Fibroblast of the aortic adventitia (primary cell): ENCODE measurements at places on chromosomes 16 and 17.

- DNase-seq: no peak
Observed at GRCh38 chr16:58510097-58510775, 5.1 kb upstream of the SETD6 start.

DNA sequence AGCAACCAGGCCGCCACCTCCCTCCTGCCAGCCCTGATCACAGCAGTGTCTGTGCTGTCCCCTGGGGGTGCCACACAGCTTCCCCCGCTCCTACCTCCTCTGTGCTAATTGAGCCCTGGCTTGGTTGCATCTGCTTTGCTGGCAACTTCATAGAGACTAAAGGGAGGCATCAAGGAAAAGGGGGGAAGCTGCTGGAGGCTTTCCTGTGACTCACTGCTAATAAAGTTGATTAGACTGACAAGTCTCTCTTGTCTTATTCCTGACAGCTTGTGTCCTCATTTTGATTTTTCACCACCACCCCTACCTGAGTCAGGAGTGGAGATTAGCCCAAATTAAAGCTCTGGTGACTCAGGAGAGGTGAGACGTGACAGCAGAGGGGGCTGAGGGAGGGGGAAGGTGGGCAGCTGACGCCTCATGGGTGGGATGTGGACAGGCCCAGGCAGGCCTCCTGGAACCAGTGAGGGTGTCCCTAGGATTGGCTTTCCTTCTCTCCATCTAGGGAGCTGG, 310.0 kb downstream of the CBLN1 start:
- no peak for DNase-seq

GRCh38 chr16:55392701-55393100, 68.7 kb downstream of the IRX6 start:
- DNase-seq: no peak

DNA sequence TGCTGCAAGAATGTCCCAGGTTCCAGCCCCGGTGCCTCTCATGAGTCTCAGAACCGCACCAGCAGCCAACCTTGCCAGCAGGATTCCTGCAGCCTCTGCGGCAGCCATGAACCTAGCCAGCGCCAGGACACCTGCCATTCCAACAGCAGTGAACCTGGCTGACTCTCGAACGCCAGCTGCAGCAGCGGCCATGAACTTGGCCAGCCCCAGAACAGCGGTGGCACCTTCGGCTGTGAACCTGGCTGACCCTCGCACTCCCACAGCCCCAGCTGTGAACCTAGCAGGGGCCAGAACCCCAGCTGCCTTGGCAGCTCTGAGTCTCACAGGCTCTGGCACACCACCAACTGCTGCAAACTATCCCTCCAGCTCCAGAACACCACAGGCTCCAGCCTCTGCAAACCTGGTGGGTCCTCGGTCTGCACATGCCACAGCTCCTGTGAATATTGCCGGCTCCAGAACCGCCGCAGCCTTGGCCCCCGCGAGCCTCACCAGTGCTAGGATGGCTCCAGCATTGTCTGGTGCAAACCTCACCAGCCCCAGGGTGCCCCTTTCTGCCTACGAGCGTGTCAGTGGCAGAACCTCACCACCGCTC, 9.8 kb downstream of the ELOB start:
- DNase-seq: no peak

DNA sequence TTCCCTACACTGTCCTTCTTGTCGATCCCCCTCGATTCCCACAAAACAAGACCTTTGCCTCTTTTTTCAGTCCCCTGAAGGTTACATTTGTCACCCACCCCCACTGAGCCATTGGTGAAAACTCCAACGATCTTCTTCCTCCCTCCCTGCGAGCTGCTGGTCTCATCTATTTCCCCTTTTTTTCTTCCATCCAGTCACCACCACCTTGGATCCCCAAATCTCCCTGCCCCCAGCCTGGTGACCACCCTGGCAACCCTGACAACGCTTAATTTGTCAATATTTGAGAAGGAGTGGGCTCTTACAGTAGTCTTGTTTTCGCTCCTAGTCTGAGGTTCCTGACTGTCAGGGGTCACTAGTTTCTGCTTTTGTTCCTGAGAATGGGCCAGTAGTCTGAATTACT, 62.9 kb downstream of the SMPD3 start:
- no peak for DNase-seq

GRCh38 chr17:2655546-2655945, 56.0 kb downstream of the CLUH start:
- DNase-seq: no peak

GRCh38 chr17:82623707-82624106, 24.5 kb downstream of the WDR45B start:
- DNase-seq: no peak

- no peak for DNase-seq
Observed at GRCh38 chr16:17104654-17105053, 366.1 kb downstream of the XYLT1 start.
